Stimulated activated CD8-positive, alpha-beta memory T cell treated with anti-CD3 and anti-CD28 coated beads, Interleukin-2, amount 100 ng/mL, for 1 hour (primary cell): ENCODE measurements at places on chromosomes 1 and 21.

- DNase-seq: no peak
Observed at GRCh38 chr1:53631622-53632310, 107.2 kb downstream of the GLIS1 start.

DNA sequence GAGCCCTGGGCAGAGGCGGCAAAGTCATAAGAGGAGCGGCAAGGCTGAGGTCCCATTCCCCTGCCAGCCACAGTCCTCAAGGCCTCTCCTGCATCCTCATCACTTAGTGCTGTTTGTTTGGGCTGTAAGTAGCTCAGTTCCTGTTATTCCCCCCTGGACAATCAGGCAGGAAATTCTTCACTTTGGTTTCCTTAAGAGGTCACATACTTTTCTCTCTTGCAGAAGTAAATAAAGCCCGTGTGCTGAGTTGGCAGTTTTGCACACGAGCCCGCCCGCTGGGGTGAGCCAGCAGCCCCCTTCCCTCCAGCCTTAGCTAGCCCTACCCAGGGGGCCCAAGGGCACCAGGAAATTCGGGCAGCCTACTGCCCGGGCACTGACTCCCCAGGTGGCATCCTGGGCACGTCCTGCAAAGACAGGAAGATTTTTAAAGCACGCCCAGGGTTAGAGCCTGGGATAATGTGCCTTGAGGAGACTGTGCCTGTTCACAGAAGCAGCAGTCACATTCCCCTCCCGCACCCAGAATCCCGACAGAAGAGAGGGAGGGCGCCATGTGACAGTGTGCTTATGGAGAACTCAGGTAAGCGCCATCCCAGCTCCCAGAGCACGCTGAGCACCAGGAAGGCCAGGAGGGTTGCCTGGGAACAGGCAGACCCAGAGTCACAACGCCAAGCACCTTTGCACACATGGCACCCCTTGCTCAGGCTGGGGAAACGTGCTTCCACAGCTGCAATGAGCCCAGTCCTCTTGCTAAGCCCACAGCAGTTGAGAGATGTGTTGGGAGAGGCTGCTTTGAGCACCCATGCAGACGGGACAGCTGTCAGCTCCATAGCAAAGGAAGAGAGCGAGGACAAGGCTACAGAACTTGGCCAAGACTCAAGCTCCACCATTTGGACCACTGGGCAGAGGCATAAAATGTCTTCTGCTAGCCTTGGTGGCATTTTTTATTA lies 144.5 kb upstream of the TMEM51 start:
- no peak for DNase-seq

DNA sequence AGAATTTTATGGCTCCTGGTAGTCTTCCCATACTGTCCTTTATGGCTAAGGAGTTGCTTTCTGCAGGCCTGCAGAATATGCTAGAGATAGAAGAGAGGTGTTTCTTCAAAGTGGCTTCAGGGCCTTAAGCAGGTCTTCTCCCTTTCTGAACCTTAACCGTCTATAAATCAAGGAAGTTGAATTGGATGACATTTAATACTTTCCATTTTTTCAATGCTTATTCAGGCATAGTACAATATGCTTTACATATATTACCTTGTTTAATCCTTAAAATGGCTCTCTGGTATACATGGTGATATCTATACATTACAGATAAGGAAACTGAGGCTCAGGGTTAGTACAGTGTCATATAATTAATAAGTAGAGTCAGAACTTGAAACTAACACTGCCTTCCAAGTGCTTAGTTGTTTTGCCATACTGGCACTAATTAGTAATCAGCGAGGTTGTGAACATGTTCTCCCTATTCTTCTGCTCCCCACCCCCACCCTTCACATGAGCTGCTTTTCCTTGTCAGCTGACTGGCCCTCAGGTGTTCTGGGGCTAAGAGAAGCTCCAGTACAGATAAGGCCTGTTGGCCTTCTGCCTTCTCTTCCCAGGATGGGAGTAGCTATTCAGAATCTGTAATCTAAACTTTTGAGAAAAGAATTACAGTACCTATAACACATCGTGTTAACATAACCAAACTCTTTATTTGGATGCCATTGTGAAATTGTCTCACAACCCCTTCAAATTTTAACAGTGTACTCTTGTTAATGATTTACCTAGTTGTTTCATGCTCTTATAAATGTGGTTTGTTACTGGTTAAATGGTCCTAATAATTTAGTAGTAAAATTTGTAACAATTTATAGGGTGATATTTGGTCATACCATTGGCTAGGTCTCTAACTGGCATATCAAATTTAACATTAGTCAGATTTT lies 13.6 kb downstream of the NFYC start:
- no peak for DNase-seq

DNA sequence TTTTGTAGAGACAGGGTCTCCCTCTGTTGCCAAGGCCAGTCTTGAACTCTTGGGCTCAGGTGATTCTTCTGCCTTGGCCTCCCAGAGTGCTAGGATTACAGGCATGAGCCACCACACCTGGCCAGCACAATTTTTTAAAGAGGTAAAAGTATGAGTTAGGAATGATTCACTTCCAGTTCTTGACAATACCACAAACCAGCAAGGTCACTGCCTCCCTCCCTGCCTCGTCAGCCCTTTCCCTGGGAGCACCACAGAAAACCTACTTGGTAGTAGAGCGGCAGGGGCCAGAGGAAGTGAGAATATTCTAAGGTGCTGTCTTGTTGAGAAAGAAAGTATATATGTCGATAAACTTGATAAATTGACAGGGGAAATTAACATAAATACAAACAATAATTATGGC lies 10.8 kb upstream of the CDA start:
- DNase-seq: no peak

GRCh38 chr1:47709019-47709871 lies 271.4 kb downstream of the FOXD2 start:
- no peak for DNase-seq

GRCh38 chr1:163933437-163933836 lies 611.7 kb downstream of the NUF2 start:
- DNase-seq: no peak

DNA sequence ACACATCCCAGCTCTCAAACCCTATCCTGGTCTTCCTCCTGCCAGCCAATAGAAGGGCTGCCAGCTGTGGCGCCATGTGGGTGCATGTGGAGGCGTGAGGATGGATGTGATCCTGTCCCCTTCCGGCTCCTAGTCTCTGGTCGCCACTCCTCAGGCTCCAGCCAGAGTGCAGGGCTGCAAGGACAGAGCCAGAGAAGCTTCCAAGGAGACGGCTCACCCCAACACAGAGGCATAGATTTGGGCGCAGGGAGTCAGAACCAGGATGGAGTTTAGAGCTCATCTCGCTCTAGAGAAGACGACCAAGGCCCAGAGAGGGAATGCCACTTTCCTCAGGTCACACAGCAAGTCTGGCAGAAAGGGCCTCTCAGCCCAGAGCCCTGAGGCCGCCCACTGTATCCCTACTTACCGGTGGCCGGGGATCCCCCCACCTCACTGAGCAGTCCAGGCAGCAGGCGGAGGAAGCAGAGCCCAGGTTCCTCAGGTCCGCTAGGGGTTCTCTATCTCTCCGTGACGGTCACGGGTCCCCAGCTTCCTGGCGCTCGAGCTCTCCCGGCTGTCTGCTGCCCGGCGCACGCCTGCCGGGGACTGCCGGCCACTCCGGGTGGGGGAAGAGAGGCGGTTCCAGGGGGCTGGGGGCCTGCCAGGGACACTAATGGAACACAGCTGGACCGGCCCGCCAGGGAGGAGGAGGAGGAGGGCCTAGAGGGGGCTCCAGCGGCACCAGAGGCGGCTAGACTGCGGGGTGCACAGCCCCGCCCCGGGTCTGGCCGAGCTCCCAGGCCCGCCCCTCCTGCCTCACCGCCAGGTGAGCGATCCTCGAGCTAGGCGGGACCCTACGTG lies at the start of gene COL16A1:
TSS of gene COL16A1 (minus strand) at position 587 of the 840 bp plus-strand sequence. CDS start 1,824 bp downstream, outside the sequence.
- no peak for DNase-seq

GRCh38 chr1:31955917-31956736 lies 18.0 kb upstream of the PTP4A2 start:
- peak; percentile 56 for DNase-seq

- DNase-seq: no peak
Observed at GRCh38 chr1:107196973-107197562, 56.2 kb downstream of the NTNG1 start.

- DNase-seq: no peak
Observed at GRCh38 chr21:35779690-35780570, 280.4 kb downstream of the SETD4 start.

DNA sequence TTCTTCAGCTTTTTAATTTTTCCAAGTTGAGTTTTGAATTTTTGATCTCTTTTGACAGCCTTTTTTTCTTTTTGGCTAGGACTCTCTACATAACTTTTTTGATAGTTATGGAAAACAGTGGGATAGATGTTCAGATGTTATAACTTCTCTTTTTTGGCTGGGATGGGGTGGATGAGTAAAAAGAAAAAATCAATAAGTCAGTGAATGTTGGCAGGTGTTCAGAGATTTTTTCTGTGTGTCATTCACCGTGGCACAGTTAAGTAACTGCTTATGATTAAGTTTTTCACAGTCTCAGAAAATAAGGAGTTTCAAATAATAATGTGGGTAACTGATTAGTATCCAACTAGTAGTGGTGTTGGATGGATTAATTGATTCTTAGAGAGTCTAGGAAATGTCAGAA lies 24.0 kb downstream of the HS2ST1 start:
- DNase-seq: no peak

GRCh38 chr21:18518054-18518481 lies 114.5 kb upstream of the TMPRSS15 start:
- no peak for DNase-seq

DNA sequence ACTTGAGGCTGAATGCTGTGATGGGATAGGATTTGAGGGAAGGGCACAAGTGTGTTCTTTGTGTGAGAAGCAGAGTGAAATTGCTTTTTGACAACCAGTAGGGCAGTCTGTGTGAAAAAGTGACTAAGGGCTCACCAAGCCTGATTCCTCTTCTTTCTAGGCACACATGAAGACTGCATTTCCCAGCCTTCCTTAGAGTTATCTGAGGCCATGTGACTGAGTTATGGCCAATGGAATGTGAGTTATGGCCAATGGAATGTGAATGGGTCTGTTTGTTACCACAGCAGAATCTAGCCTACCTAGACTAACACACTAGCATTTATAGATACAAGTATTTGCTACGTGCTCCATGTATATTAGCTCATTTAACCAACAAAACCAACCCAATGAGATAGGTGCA lies 35.3 kb upstream of the DIRAS3 start:
- no peak for DNase-seq

- DNase-seq: no peak
Observed at GRCh38 chr1:93595743-93596142, 85.9 kb downstream of the BCAR3 start.

- DNase-seq: no peak
Observed at GRCh38 chr21:16071092-16071491, 341.3 kb downstream of the USP25 start.

DNA sequence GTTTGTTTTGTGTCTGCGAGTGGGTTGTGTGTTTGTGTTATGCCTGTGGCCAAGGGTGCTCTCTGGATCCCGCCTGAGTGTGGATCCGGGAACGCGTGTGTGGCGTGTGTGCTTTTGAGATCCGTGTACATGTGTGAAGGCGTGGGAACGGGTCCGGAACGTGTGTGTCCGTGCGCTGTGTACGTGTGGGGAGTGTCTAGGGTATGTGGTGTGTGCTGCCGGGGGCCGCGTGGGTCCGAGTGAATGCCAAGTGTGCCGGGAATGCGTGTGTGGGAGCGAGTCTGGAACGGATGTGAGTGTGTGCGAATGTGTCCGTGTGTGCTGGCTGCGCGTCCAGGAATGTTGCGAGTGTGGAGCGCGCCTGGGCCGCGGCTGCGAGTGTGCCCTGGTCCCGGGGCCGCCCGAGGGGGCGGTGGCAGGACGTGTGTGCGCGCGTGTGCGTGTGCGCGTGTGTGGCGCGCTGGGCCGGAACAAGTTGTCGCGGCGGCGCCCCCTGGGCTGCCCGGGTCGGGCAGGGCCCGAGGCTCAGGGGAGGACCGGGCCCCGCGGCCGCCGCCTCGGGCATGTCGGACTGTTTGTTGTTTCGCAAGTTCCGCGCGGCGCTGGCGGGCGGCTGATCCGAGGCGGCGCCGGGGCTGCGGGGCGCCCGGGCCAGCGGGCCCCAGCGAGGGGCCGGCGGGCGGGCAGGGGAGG lies 953 bp downstream of the PTPRU start:
- no peak for DNase-seq

GRCh38 chr1:181050922-181051321 lies 17.1 kb downstream of the MR1 start:
- no peak for DNase-seq

DNA sequence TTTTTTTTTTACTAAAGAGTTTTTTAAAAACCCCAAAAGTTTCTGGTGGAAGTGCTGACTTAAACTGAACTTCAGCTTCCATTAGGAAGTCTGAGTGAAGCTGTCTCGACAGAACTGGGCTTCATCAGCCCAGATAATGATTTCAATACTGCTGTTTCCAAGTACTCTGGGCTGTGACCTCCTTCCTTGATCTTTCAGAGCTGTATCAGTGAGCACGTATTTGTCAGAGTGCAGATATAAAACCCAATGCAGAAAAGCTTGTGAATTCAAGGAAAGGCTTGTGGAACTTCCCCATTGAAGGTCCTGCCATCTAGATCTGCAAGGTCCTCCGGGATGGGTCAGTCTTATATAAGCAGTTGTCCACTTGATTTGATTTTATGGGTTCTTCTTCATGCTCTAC lies 50.1 kb upstream of the RGS21 start:
- no peak for DNase-seq

- DNase-seq: no peak
Observed at GRCh38 chr1:92442351-92442750, 44.4 kb downstream of the GFI1 start.

DNA sequence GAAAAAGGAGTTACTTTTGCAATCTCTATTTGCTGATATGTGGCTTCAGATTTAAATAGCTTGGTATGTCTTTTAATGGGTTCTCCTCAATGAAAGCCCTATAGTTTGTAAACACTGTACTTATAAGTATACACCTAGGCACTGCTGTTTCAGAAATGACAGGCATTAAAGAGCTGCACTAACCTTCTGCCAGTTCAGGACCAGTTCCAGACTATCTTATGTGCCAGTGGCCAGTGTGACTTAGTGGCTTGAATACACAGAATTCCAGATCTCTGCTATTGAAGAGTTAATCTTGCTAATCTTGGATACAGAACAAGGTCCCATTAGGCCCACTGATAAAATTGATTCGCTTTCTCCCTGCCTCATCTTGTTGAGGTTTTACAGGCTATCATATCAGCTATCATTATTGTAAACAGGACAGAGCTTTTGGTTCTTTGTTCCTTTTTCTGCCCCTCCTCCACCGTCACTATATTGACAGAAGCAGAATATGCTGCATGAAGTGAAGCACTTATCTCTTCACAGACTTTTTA lies 337.5 kb downstream of the LRRIQ3 start:
- no peak for DNase-seq

GRCh38 chr1:201786824-201787223 lies 42.1 kb upstream of the IPO9 start:
- no peak for DNase-seq

- no peak for DNase-seq
Observed at GRCh38 chr1:10980094-10980577, 32.3 kb upstream of the TARDBP start.

DNA sequence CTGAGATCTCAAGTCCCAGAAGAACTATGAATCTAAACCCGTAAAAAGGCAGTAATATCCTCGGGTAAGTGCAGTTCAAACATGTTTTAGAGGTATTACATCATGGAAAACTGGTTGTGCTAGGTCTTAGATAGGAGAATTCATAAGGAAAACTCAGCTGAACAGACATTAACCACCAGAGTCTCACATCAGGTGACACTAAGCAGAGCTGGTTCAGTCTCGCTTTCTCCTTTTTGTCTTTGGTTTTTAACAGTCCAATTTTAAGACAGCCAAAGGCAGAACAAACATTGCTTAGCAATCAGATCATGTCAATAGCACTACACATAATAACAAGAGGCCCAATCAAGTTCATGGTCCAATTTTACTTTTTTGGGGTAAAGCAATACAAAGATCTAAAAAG lies 63.1 kb upstream of the MUTYH start:
- DNase-seq: no peak

GRCh38 chr1:156103521-156103947 lies 11.0 kb upstream of the LMNA start:
- no peak for DNase-seq
